ENCODE measurements at places on chromosomes 4 and X. TPM values are rescaled to one million over a fixed set of nuclear protein-coding genes. Genes with fewer than 3 reads are reported as not detected.

- H3K4me1 ChIP-seq, result no peaks in the 10 kb centered on the region
- no peaks in the 10 kb centered on the region for H3K36me3 ChIP-seq
- H3K4me3 ChIP-seq, result no peak overlapping the region
- no peak for DNase-seq
- no peak overlapping the region for H3K27ac ChIP-seq
- peaks cover 3% of the 10 kb centered on the region for H3K27me3 ChIP-seq
Measured at GRCh38 chrX:31893525-31893924, 821.7 kb upstream of the FTHL17 start.

DNA sequence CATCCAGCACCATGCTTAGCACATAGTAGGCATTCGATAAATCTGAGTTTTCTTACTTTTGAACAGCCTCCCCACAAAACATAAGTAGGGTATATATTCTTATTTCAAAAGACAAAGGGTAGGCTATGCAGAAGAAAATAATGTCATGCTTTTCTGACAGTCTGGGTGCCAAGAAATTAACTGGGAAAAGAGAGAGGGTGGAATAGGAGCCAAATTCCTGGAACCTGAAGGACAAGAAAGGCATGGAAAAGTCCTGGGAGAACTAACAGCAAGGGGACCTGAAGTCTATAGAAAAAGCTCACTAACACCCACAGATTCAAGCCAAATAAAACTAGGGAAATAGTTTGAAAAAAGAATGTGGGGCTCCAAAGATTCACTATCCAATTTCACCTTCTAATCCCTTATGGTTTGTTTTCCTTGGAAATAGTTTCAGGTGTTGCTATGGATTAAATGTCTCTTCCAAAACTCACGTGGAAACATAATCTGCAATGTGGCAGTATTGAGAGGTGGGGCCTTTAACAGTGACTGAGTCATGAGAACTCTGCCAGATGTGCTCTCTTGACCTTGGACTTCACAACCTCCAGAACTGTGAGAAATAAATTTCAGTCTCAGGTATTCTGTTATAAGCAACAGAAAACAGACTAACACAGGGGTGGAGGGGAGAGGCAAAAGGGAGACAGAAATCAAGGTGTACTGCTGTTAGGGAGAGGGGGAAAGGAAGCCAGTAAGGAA lies 173.3 kb upstream of the ARHGEF9 start:
- DNase-seq, result no peak
- no peak overlapping the region for H3K4me3 ChIP-seq
- H3K27ac ChIP-seq, result no peak overlapping the region

GDPD2 gene
- total RNA-seq, result not detected

DNA sequence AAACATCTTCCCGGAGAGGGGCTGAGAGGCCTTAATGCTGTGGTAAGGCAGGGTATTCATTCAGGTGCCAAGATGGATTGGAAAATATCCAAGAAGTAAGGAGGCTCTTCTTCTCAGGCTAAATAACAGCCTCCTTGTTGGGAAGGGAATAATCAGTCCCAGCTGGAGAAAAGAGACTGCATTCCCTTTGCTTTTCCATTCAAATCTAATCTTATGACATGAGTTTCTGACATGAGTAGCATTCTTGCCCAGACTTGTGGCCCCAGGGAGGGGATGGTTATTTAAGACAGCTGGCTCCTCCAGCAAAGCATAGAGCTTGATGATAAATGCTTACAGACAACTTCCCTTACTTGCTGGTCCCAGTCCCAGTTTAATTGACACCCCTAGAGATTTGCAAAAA lies 98.3 kb downstream of the DCLK2 start:
- no peaks in the 10 kb centered on the region for H3K27me3 ChIP-seq
- H3K36me3 ChIP-seq, result no peaks in the 10 kb centered on the region
- no peak overlapping the region for H3K27ac ChIP-seq
- peaks cover 21% of the 10 kb centered on the region for H3K4me1 ChIP-seq
- no peak overlapping the region for H3K4me3 ChIP-seq
- no peak for DNase-seq

DNA sequence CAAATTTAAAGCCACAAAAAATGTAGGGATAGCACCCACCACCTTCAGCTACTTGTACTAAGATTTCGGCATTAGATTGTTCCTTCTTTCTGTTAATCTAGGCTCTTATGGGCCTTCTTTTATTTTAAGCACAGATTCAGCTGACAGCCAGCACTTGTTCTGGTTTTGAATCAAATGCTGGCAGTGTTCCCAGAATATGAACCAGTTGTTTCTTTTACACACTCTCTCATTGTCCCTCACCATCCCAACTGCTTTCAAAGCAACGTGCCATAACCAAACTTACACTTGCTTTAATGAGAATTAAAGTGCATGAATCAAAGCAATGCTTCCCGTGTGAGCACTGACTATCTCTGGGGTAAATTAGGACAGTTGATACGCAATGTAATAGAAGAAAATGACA lies 744.5 kb upstream of the FAM241A start:
- no peaks in the 10 kb centered on the region for H3K36me3 ChIP-seq
- no peak overlapping the region for H3K27ac ChIP-seq
- peak; percentile 83 for DNase-seq
- H3K27me3 ChIP-seq, result no peaks in the 10 kb centered on the region
- no peak overlapping the region for H3K4me3 ChIP-seq

GRCh38 chr4:10731690-10732089 lies 47.1 kb upstream of the CLNK start:
- no peaks in the 10 kb centered on the region for H3K36me3 ChIP-seq
- DNase-seq, result no peak
- H3K27me3 ChIP-seq, result no peaks in the 10 kb centered on the region
- no peak overlapping the region for H3K27ac ChIP-seq
- no peak overlapping the region for H3K4me3 ChIP-seq

DNA sequence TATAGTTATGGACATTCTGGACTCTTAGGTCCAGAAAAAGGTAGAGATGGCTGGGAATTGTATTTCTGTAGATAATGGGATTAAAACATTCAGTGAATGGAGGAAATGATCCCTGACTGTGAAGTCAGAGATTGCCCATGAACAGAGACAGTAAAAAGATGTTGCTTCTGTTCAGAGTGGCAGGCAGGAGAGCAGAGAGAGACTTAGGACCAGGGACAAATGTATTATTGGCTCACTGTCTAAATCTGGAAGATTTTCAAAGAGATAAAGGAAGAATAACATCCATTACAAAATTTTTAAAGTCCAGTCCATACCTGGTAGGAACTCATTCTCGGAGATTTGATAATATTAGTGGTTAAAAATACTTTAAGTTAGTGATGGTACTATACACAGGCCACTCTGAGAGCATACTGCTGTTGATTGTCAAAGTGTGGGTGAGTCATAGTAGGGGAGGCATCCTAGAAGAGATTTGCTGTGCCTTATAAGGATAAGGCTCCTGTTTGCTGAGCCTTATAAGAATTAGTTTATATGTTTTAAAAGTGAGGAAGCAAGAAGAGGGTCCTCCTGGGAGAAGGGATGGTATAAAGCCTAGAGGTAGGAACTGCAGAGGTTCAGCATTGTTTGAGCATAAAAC lies 53.0 kb downstream of the JADE3 start:
- no peaks in the 10 kb centered on the region for H3K4me1 ChIP-seq
- H3K27me3 ChIP-seq, result no peaks in the 10 kb centered on the region
- no peak overlapping the region for H3K4me3 ChIP-seq
- no peak overlapping the region for H3K27ac ChIP-seq
- DNase-seq, result no peak

CLGN gene
- 3.4 TPM for total RNA-seq

DNA sequence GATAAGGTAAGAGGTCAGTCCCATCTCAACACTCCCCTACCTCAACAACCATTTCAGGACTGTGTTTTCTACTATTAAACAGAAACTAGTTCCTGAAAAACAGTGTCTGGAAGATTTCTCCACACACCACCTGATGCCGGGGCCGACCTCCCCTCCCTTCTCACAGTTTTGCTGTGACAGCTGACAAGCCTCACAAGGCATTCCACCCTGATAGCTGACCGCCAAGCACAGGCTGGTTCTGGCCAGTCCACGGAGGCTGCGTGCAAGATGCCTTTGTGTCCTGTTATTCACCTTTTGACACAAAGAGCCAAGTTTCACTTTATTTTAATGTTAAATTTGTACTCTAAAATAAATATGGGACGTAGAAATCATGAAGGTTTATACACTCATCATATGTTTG lies 758.6 kb downstream of the PDHA2 start:
- H3K27ac ChIP-seq, result no peak overlapping the region
- no peaks in the 10 kb centered on the region for H3K36me3 ChIP-seq
- no peak overlapping the region for H3K4me3 ChIP-seq

DNA sequence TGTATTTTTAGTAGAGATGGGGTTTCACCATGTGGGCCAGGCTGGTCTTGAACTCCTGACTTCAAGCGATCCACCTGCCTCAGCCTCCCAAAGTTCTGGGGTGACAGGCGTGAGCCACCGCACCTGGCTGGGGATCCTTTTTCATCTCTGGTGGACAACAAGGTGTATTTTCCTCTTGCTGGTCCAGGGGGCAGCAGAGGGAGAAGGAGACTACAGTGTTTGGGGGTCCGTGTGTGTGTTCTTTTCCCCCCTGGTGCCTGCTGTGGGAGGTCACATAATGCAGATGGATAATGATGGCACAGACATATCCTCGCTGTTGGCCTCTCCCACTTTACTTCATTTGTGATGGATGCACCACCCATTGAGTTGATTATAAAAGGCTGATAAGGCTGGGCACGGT lies 39.0 kb upstream of the CD99 start:
- DNase-seq, result no peak
- H3K36me3 ChIP-seq, result peaks cover 2% of the 10 kb centered on the region
- no peak overlapping the region for H3K4me3 ChIP-seq
- no peak overlapping the region for H3K27ac ChIP-seq
- peaks cover 6% of the 10 kb centered on the region for H3K27me3 ChIP-seq

DNA sequence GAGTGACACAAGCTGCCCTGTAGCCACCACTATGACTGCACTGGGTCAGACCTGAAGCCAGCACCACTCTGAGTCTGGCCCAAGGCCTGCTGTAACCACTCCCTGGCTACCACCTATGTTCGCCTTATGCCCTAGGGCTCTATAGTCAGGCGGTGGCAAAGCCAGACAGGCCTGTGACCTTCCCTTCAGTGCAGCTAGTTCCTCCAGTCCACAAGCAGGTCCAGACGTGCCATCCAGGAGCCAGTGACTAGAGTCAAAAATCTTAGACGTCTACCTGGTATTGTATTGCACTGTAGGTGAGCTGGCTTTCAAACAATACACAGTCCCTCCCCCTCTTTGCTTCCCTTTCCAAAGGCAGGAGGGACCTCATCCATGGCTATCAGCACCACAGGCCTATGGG lies 54.0 kb upstream of the RNF128 start:
- H3K4me3 ChIP-seq, result no peak overlapping the region
- no peaks in the 10 kb centered on the region for H3K4me1 ChIP-seq
- no peaks in the 10 kb centered on the region for H3K27me3 ChIP-seq
- DNase-seq, result no peak
- H3K36me3 ChIP-seq, result no peaks in the 10 kb centered on the region

HELT gene
- not detected for total RNA-seq

CLDN22 gene
- not detected for total RNA-seq

CACNA1F gene
- 0.43 TPM for total RNA-seq

DNA sequence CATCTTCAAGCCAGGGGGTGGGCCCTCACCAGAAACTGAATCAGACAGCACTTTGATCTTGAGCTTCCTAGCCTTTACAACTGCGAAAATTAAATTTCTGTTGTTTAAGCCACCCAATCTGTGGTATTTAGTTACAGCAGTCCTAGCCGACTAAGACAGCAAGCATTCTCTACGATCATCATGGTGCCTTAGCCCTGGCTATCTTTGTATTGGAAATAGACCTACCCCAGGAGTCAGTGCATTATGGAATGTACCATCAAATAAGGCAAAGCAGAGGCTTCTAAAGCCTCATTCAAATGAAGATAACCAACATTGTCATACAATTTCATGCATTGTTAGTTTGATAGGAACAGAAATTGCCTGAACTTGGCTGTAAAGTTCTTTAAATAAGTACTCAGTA lies 75.0 kb downstream of the PARM1 start:
- DNase-seq, result no peak
- no peak overlapping the region for H3K4me3 ChIP-seq
- H3K27ac ChIP-seq, result no peak overlapping the region
- no peaks in the 10 kb centered on the region for H3K4me1 ChIP-seq
- no peaks in the 10 kb centered on the region for H3K36me3 ChIP-seq
- H3K27me3 ChIP-seq, result no peaks in the 10 kb centered on the region

P2RY4 gene
- 1.3 TPM for total RNA-seq

DNA sequence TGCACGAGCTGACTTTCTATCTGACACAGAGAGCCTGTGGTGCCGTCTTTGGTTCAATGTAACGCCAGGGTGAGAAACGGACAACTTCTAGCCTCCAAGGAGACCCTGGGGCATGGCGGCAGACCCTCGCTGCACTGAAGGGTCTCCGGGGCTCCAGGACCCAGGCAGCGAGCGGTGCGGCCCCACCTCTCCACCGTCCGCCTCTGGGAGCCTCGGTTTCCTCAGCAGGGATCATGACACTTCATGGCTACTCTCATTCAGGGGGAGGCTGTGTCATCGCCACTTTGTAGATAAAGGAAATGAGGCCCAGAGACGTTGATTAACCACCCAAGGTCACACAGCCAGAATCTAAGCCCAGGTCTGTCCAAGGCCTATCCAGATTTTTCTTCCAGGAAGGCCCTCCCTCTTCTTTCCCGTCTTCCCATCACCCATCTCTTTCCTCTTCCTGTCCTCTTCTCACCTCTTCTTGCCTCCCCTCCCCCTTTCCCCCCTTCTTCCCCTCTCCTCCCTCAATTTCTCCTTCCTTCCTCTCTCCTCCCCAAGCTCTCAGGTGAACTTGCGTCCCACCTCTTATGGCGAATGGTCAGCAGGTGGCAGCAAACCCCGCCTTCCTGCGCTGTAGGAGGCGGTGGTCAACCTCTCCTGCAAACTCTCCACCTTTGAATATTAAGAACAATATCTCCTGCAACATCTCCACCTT lies 69.3 kb upstream of the HMX1 start:
- DNase-seq, result peak; percentile 15
- no peaks in the 10 kb centered on the region for H3K36me3 ChIP-seq
- H3K27ac ChIP-seq, result no peak overlapping the region
- no peaks in the 10 kb centered on the region for H3K4me1 ChIP-seq

DNA sequence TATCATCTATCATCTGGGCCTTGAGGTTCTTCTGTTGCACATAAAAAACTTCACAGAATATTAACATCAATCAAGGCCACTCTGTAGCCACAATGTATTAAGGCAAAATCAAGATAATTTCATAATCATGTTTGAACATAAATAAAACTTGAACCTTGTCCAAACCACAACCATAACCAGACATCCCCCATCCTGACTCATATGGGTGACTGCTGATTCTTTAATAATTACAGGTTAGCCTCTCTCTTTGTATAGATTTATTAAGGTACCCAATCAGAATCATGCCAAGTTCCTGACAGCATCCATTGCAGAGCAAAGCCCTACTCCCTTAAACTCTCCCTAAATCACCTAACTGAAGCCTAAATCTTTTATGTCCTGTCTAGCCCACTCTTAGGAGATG lies 16.7 kb upstream of the AREG start:
- H3K27ac ChIP-seq, result no peak overlapping the region
- DNase-seq, result no peak
- H3K4me1 ChIP-seq, result no peaks in the 10 kb centered on the region
- no peaks in the 10 kb centered on the region for H3K36me3 ChIP-seq
- H3K27me3 ChIP-seq, result no peaks in the 10 kb centered on the region
- no peak overlapping the region for H3K4me3 ChIP-seq

Measured in lung (tissue), 17 donors.